ENCODE measurements at places on chromosomes 5 and 9.

DNA sequence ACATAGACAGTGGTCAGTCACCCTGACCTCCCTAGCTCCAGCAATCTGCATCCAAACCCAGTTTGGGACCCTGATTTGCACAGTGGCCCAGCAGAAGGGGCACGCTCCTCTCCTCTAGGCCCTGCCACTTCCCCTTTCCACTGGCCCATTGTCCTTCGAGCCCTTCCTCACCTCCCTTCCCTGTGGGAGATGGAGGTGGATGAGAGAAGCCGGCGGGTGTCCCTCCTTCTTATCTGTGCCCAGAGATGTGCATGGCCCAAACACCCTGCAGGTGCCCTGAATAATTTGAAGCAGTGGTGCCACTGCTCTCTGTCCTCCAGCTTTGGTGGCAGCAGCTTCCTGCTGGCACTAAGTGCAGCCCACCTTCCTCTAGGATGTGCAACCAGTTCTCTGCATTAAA lies 140.0 kb downstream of the BARX1 start:
- no peak for DNase-seq

DNA sequence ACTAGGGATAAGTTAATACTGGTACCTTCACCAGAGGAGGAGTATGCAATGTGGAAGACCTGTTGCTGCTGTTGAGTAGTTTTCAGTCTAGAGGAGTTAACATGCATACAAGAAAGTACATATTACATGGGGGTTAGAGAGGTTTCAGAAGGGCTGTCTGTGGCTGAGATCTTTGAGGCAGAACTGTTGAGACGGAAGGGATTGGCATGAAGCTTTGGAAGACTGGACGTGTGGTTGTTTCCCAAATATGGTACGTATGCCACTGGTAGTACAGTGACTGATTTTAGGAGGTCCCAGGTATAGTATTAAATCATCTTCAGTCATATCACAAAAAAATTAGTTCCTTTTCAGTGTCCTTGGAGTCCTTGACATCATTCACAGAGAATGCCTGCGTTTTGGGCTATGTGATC lies 17.6 kb downstream of the TNFAIP8 start:
- DNase-seq, result no peak

DNA sequence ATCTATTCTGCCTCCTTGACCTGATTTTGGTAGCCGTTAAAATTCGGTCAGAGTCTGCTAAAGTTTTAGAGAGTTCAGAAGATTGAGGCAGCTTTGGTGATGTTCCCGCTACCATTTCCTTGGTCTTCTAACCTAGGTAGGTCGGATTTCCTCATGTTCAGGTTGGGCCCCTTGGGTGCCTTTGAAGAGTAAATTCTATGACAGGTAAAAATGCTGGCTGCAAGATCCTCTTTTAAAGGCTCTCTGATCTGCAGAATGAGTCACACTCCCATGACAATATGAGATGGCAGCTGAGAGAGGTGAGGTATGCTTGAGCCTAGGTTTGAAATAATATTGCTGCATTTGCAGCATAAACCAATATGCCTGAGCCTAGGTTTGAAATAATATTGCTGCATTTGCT lies 198.9 kb downstream of the TSSK1B start:
- DNase-seq, result no peak

DNA sequence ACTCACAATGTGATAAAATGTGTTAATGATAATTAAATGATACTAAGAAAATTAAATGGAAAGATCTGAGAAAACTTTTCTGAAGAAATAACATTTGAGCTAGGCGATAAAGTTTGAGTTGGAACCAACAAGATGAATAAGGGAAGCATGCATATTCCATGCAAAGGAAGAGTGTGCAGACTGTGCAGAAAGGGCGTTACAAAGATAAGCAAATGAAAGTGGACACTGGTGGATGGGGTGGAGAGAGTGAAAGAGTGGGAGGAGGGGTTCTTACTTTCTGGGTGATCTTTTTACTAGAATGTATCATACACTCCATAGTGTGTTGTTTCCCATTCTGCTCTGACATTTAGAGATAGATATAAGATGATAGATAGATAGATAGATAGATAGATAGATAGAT lies 138.7 kb downstream of the HTR1A start:
- DNase-seq, result no peak

DNA sequence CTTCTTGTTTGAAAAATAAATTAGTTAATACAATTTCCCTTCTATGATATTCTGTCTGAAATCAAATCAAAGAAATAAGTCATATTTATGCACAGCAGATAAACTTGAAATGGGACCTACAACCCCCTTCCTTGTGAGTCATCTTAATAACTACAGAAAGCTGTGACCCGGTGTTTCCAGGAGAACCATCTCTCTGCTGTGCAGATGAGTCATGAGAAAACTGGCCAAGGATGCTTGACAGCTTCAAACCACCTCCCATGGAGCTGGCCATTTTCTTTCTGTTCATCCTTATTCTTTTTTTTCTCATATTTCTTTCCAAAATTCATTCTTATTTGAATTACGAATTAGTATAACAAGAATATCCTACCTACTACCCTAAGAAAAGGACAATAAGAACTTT lies 43.4 kb upstream of the NR4A3 start:
- peak; percentile 24 for DNase-seq

DNA sequence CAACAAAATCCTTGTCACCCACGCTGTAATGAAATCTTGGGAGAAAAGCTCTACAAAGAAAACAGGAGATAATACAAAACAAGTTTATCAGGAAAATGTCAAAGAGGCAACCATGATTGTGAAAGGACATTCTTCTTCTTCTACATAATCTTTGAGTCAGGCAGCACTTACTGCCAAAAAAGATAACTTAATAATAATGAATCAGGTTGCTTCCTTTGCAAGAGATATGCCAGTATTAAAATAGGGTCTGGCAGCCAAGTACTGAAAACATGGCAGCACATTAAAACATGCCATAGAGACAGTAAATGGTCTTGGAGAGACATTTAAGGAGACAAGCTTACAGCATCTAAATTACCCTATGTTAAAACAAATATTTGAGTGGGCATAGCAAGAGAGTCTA lies 1573.4 kb downstream of the EFNA5 start:
- no peak for DNase-seq

GRCh38 chr9:108149326-108149725 lies 659.8 kb upstream of the KLF4 start:
- DNase-seq, result no peak

- peak; percentile 29 for DNase-seq
These were observed 69.0 kb downstream of the UGCG start for GRCh38 chr9:111965566-111966019.

- no peak for DNase-seq
These were observed 78.5 kb downstream of the SHB start for GRCh38 chr9:37990404-37991015.

GRCh38 chr5:93601802-93602155 lies 18.8 kb downstream of the NR2F1 start:
- DNase-seq, result no peak

- no peak for DNase-seq
These were observed 225.7 kb downstream of the FRMD3 start for GRCh38 chr9:83312537-83312936.

Measured in stimulated activated CD4-positive, alpha-beta T cell treated with anti-CD3 and anti-CD28 coated beads, Interleukin-1b, Interleukin-23, amount 100 ng/mL, for 48 hours (primary cell).